GM03348 (cell line): ENCODE measurements at places on chromosomes 16 and 17.

- DNase-seq, result no peak
These were observed 27.1 kb downstream of the SLC13A5 start for GRCh38 chr17:6686026-6686425.

DNA sequence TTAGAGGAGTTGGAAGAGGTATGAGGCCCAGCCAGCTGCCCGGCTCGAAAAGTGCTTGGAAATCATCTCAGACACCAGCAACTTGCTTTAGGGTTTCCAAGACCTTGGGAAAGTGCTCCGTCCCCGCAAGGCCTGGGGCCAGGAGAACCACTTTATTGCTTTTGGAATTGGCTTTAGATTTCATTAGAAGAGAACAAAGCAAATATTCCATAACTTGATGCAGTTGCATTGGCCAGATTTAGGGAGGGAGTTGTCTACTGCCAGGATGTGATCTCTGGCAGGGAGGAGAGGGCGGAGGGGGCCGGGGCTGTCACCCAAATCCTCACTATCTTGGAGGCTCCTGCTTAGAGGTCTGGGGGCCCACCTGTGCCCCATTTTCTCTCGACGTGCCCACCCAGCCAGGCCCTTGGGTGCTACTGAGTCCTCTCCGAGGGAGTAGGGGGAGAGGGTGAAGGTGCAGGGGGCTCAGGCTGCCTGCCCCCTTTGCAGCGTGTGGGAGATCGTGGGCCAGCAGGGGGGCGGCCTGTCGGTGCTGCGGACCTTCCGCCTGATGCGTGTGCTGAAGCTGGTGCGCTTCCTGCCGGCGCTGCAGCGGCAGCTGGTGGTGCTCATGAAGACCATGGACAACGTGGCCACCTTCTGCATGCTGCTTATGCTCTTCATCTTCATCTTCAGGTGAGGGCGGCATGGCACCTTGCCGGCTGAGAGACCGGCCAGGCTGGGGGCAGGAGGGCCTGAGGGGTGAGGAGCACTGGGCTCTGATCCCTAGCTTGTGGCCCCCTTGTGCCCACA lies 30.6 kb downstream of the CACNA1G start:
- no peak for DNase-seq

DNA sequence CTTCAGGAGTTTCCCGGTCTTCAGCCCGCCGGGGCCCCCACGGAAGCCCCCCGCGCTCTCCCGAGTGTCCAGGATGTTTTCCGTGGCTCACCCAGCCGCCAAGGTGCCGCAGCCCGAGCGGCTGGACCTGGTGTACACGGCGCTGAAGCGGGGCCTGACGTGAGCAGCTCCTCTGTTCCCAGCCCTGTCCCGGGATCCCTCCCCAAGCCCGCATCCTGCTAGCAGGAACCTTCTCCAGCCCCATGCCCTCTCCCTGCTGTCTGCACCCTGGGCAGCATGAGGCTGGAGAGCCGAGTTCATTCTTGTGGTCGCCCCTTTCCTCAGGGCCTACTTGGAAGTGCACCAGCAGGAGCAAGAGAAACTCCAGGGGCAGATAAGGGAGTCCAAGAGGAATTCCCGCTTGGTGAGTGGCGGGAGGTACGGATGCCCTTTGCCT lies 10.1 kb downstream of the RIPOR1 start:
- DNase-seq, result no peak

GRCh38 chr17:62098623-62099231 lies 33.6 kb upstream of the MED13 start:
- DNase-seq, result no peak

GRCh38 chr16:23908790-23909189 lies 73.0 kb downstream of the PRKCB start:
- DNase-seq, result no peak

DNA sequence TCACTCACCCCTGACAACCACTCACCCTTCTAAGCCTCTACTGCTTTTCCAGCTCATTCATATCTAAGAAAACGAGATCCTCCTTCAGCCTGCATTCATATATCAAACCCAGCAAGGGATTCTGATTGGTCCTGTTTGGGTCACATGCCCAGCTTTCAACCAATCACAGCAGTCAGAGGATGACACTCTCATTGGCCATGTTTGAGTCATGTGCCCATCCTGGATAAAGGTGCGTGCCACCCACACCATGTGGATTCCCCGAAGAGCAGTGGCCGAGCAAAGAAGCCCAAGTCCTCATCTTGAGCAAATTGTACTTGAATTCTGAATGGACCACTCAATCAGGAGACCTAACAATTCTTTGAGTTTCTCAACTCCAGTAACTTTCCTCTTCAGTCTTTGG lies 45.0 kb downstream of the SCNN1G start:
- DNase-seq, result no peak

DNA sequence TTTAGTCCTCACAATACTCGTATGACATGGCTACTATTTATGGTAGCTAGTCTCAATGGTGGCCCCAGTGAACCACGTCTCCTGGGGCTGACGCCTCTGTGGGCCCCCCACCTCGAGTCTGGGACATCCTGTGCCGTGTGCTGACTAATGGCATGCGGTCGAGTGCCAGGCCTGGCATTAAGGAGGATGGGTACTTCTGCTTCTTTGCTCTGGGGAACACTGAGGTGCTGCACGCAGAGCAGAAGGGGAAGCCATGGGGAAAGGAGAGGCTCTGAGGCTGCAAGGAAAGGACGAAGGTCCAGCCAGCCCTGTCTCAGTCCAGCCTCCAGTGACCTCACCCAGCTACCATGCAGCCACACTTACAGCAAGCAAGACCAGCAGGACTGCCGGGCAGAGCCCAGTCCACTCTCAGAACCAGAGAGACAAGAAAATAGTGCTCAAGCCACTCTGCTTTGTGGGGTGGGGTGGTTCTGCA lies 5.7 kb upstream of the MPRIP start:
- DNase-seq, result no peak

DNA sequence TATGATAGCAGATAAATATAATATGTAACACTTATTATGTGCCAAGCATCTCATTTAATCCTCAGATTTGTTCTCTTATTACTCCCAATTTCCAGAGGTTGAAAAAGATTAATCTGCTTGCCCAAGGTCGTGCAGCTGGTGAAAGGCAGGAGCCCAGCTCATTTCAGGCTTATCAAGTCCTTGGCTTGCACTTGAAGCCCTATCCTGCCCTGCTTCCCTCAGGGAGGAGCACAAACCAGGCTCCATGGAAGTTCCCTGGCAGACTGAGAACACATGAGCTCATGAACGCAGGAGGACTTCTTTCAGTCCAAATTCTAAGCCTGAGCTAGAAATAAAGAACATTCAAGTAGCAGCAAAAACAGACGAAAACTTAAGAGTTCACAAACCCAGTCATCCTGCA lies 74.8 kb downstream of the USP31 start:
- no peak for DNase-seq

DNA sequence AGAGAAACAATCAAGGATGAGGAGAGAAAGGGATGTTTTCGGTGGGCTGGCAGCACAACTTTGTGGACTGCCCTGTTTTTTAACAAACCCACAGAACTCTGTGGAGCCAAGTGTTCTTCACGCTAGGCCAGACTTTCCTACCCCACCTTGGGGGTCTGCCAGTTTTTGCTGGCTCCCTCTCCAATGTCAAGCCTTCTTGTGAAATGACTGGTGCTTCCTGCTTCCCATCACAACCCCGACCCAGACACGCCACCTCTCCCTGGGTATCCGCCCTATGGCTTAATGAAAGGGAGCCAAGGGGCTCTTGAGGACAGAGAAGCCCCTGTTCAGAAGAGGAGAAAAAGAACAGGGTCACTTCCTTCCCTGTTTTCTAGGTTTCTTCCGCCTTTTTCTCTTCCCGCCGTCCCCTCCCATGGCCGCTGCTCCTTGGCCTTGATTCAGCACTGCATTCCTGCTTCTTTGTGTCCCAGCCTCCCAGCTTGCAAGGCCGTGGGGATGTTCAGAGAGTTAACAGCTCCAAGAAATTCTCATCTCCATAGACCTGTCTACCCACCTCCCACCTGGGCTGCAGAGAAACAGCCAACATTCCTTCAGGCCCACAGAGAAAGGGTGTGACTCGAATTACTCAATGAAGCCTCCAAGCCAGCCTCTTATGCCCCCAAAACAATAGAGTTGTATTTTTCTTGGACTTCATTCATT lies 16.5 kb upstream of the SOX9 start:
- no peak for DNase-seq

DNA sequence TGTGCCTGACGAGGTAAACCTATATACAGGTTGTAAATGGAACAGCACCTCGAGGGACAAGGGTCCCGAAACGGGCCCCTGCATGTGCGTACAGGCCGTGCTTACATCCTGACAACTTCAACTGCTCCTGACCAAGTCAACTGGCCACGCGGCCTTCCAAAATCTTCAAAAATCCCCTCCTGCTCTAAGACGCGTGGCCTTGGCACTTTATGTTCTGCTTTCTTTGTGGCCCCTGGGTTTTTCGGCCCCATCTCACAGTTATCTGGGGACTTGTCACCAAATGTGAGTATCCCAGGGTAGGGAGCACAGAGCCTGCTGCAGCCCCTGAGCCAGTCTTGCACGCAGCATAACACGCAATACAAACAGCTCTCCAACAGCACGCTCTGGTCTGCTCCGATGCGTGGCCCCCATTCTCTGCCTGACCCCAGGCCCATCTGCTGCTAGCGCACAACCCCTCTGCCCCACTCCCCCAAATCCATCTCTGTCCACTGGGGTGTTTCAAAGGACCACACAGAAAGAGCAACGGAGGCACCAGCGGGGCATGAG lies 659 bp downstream of the RPH3AL start:
- no peak for DNase-seq

DNA sequence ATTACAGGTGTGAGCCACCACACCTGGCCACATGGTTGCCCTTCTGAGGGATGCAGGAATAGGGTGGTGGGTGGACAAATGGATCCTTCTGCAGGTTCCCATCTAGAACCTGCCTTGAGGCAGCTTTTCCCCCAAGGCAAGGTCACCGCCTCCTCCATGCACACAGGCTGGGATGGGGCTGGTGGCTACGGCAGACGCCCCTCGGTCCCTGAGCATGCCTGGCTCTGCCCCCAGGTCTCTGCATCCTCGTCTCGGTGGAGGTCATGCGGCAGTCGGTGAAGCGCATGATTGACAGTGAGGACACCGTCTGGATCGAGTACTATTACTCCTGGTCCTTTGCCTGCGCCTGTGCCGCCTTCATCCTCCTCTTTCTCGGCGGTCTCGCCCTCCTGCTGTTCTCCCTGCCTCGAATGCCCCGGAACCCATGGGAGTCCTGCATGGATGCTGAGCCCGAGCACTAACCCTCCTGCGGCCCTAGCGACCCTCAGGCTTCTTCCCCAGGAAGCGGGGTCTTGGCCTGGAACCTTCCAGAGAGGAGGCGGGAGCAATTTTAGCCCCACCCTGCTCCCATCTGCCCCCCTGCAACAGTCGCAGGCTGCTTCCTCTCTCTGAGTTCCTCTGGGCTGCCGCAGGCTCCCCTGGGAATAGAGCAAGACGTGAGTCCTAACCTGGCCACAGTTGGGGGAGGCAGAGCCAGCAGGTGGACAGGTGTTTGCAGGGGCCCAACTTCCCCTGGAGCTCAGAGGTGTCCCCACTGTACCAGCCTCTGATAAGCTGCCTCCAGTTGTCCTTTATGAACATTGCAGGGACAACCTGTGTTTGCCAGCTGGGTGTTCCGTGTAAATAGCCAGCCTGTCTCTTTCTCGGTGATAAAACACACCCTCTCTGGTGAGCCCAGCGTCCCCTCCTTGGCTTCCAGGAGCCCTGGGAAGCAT lies 11.7 kb downstream of the CACNG1 start:
- no peak for DNase-seq

GRCh38 chr17:58436805-58437239 lies 19.5 kb upstream of the RNF43 start:
- DNase-seq, result no peak

DNA sequence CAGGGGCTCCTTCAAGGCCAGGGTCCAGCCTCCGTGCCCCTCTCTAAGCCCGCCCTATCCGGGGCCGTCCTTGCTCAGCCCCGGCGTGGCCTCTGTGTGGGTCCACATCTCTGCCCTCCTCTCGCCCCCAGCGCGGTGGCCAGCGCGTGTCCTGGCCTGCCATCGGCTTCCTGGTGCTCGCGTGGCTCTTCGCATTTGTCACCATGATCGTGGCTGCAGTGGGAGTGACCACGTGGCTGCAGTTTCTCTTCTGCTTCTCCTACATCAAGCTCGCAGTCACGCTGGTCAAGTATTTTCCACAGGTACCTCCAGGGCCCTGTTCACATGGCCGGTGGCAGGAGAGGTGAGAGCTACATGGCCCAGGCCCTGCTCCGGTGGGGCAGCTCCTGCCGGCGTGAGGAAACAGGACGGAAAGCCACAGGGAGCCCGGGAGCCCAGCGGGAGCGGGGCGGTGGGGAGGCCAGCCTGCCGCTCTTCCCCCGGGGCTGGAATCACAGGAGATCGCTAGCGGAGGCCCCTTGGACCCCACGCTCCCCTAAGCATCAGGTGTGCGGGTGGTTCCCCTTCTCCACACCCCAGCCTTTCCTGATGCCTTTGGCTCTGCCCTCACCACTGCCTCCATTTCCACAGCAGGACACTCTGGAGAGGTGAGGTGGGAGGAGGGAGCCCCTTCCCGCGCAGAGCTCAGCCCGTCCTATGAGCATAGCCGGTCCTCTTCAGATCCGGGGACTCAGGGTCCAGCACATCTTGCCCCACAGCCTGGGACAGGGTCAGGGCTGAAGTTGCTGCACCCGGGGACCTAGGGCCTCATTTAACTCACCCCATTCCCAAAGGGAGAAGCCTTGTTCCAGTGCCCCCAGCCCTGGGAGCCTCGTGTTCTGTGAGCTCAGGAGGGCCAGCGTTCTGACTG lies 10.2 kb downstream of the TAX1BP3 start:
- DNase-seq, result no peak

DNA sequence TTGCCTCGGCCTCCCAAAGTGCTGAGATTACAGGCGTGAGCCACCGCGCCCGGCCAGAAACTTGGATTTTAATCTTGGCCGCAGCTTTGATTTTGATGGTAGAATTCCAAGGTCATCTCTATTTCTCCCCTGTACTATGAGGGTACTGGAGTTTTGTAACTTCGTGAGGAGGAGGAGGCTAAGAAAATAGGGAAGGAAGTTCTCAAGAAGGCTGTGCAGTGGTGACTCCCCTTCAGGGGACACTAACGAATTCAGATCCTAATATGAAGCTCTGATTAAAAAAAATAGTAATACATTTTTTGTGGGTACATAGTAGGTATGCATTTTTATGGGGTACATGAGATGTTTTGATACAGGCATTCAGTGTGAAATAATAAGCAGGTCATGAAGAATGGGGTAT lies 55.9 kb downstream of the LDHD start:
- no peak for DNase-seq

GRCh38 chr16:9922441-9922840 lies 259.8 kb downstream of the GRIN2A start:
- no peak for DNase-seq
